Frontal cortex (tissue), 4 donors: ENCODE measurements at places on chromosomes 16 and 17. TPM values are rescaled to one million over a fixed set of nuclear protein-coding genes. Genes with fewer than 3 reads are reported as not detected.

CDRT15L2 gene
- not detected for total RNA-seq

MEIOB gene
- 0.41 TPM for total RNA-seq

TP53TG3C gene
- not detected for total RNA-seq

CCL7 gene
- total RNA-seq: not detected

DHRS7C gene
- not detected for total RNA-seq

CCL14 gene
- total RNA-seq: not detected

NPW gene
- total RNA-seq: not detected

BEAN1 gene
- 4.5 TPM for total RNA-seq

ADGRG1 gene
- total RNA-seq: 19.6 TPM

TEKT5 gene
- 1.6 TPM for total RNA-seq

ABCC12 gene
- 0.41 TPM for total RNA-seq

BCL6B gene
- 2.0 TPM for total RNA-seq

KRT17 gene
- total RNA-seq: under 0.01 TPM

KRTAP4-1 gene
- total RNA-seq: not detected

IL17C gene
- not detected for total RNA-seq

ZNF688 gene
- 7.3 TPM for total RNA-seq

COQ7 gene
- 50.1 TPM for total RNA-seq

SPNS2 gene
- 11.0 TPM for total RNA-seq

FLOT2 gene
- 14.7 TPM for total RNA-seq

BICDL2 gene
- not detected for total RNA-seq

KRT25 gene
- total RNA-seq: not detected

RGS11 gene
- 6.5 TPM for total RNA-seq

MT1M gene
- total RNA-seq: not detected

KRT13 gene
- not detected for total RNA-seq

SHCBP1 gene
- 1.2 TPM for total RNA-seq

TBC1D3D gene
- not detected for total RNA-seq

QRICH2 gene
- total RNA-seq: 6.9 TPM

WFDC1 gene
- 0.82 TPM for total RNA-seq

ZNF385C gene
- total RNA-seq: 0.41 TPM

E4F1 gene
- total RNA-seq: 27.3 TPM

HCRT gene
- total RNA-seq: 0.41 TPM

GRB2 gene
- total RNA-seq: 159 TPM

OR3A3 gene
- not detected for total RNA-seq

GINS2 gene
- total RNA-seq: 4.9 TPM

CRHR1 gene
- 3.7 TPM for total RNA-seq

KRT39 gene
- not detected for total RNA-seq

PIK3R5 gene
- 0.41 TPM for total RNA-seq

TBC1D3K gene
- not detected for total RNA-seq

CA5A gene
- total RNA-seq: not detected

GAST gene
- total RNA-seq: not detected

CCDC57 gene
- total RNA-seq: 17.1 TPM

PLLP gene
- 1.6 TPM for total RNA-seq

ADAD2 gene
- total RNA-seq: not detected

KRTAP2-3 gene
- not detected for total RNA-seq

TMEM114 gene
- not detected for total RNA-seq

TEDC2 gene
- total RNA-seq: 7.7 TPM

MARVELD3 gene
- not detected for total RNA-seq

SLC2A4 gene
- total RNA-seq: under 0.01 TPM

ZFHX3 gene
- total RNA-seq: 4.9 TPM

ADAT1 gene
- total RNA-seq: 40.4 TPM

CDH5 gene
- 6.1 TPM for total RNA-seq

PDILT gene
- not detected for total RNA-seq

NSF gene
- total RNA-seq: 89.3 TPM

PRSS53 gene
- 1.6 TPM for total RNA-seq

PDE6G gene
- total RNA-seq: not detected

KLHL10 gene
- under 0.01 TPM for total RNA-seq
